NCI-H2171 treated with DMSO at 0.1 percent for 48 hours (cell line): ENCODE measurements at places on chromosomes 5 and 9.

- DNase-seq: no peak
These were observed 159.6 kb upstream of the SLC12A2 start for GRCh38 chr5:127923804-127924570.

- DNase-seq: no peak
These were observed 136.0 kb downstream of the SCAMP1 start for GRCh38 chr5:78496373-78496772.

GRCh38 chr9:18747595-18747994 is 273.6 kb downstream of the ADAMTSL1 start:
- no peak for DNase-seq

DNA sequence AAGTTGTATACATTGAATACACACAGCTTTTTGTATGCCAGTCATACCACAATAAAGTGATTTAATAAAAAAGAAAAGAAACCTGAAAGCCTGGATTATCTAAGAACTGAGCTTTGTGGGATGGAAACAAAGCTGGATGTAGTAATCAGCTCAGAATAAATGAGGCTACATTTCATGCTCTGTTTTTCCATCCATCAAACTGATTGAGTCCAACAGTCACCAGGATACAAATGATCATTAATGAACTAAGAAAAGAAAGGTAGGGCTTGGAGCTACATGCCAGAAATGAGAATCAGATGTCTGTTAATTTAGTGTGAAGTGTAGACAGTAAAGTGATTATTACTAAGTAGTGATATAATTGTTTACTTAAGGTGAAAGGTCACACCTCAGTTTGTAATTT is 109.8 kb upstream of the TARS1 start:
- DNase-seq: no peak

- DNase-seq: no peak
These were observed 2.8 kb upstream of the ADRA1B start for GRCh38 chr5:159913501-159913900.

DNA sequence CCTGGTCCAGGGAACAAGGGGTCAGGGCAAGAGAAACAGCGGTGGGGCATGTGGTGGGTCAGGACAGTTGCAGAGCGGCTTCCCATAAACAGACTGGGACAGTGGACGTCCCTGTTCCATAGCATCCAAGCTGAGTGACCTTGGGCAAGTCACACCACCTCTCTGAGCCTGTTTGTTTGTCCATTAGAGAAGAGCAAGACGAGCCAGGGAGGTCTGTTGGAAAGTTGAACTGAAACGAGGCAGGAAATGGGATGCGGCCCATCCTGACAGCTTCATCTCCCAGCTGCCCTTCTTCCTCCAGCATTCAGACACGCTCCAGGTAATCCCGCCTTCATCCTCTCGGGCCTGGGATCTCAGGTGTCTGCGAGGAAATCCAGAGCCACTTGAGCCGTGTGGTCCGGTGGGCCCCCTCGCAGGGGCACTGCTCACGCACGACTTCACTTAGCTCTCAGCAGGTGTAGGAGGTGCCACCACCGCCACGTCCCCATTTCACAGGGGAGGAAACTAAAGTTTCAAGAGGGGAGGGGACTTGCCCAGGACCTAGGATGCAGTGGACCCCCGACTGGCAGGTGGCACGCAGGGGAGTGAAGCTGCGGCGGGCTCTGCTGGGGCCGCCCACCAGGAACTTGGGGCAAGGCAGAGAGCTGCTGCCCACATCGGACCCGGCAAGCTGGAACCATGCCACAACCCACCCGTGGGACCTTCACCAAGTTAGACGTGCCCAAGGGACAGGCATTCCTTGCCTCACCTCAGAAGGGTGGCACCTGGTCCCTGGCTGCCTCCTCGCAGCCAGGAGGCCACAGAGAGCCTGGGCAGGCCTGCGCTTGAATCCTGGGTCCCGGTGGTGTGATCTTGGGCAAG is 13.0 kb downstream of the PTGES2 start:
- DNase-seq: no peak

DNA sequence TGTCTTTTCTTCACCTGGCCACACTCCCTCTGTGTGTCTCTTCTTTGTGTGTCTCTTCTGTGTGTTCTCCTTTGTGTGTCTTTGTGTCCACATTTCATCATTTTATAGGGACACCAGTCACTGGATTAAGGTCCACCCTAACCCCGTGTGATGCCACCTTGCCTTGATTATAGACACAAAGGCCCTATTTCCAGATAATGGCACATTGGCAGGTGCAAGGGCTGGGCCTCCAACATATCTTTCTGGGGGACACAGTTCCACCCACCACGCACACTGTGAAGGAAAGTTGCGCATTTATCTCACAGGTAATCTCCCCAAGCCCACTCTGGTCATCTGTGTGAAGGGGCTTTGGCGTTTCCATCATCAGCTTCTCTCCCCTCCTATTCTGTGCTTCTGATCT is 334.6 kb upstream of the IRX1 start:
- no peak for DNase-seq

- DNase-seq: no peak
These were observed 34.0 kb downstream of the RXRA start for GRCh38 chr9:134360180-134360759.

GRCh38 chr5:139958432-139959148 is 84.5 kb downstream of the NRG2 start:
- no peak for DNase-seq

GRCh38 chr5:171152382-171152781 is 156.7 kb upstream of the TLX3 start:
- no peak for DNase-seq

- peak; percentile 59 for DNase-seq
These were observed at the start of gene UNC5A for GRCh38 chr5:176810081-176810597. TSS of gene UNC5A (plus strand) at chr5:176810559. CDS start at chr5:176810751, 192 bp downstream.

DNA sequence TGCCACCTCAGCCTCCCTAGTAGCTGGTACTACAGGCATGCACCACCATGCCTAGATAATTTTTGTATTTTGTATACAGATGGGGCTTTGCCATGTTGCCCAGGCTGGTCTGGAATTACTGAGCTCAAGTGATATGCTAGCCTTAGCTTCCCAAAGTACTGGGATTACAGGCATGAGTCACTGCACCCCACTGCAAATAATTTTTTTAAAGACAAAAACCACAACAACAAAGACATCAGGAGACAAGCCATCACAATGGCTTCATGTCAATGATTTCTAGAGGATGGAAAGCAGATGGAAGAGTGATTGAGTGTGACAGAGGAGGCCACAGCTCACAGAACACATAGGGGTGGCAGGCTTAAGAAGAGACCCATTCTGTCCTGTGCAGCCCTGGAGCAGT is 97.9 kb upstream of the PCSK1 start:
- DNase-seq: no peak

GRCh38 chr5:97624886-97625285 is 441.8 kb upstream of the RIOK2 start:
- DNase-seq: no peak

DNA sequence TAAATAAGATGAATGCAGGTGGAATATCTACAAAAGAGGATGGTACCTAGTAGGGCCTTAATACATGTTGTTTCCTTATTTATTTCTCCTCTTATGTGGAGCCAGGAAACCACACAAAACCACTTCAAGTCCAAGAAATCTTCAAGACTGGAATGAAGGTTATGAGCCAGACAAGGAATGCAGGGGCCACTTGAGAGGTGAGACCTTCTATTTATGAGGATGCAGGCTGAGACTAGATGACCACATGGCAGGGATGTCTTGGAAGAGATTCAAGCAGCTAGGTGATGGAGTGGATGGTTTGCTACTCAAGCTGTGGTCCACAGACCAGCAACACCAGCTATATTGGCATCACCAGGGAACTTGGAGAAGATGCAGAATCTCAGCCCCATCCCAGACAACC is 92.2 kb downstream of the TNC start:
- no peak for DNase-seq

- DNase-seq: no peak
These were observed 156.8 kb downstream of the GDNF start for GRCh38 chr5:37683072-37683471.

- no peak for DNase-seq
These were observed 29.8 kb downstream of the ANKS6 start for GRCh38 chr9:98766586-98766985.

GRCh38 chr5:66892716-66893115 is 296.5 kb downstream of the MAST4 start:
- DNase-seq: no peak

- DNase-seq: no peak
These were observed 100.2 kb upstream of the ADAMTS16 start for GRCh38 chr5:5039918-5040317.

DNA sequence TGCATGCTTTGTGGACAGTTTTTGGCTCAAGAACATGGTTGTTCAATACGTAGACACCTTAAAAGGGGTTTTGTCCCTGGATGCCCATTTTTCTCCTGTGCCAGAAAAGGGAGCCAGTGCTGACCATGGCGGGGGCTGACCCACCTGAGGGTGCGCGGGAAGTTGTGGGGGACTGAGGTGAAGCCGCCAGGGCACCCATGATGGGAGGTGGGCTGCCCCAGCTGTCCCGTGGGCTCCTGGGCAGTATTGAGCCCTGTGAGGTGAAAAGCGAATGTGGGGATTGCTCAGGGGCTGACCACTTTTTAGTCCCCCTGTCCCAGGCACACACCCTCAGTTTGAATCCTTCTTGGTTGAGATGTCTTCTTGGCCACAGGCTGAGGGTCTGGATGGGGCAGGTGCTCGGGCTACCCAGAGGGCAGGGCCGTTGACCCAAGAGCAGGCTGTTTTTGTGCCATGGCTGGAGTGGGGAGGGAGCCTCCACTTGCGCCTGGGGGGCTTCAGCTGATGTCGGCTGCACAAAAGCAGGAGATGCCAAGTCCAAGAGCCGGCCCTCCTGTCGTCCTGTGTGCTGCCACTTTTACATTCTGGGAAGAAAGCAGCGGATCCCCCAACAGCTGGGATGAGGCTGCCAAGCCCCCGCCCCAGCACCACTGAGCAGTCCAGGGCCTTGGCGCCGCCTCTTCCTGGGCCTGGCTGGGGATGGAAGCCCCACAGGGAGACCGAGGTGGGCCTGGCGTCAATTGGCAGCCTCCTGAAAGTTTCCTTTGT is 120.1 kb downstream of the WNK2 start:
- DNase-seq: no peak
